HuH-7.5 (cell line): ENCODE measurements at places on chromosomes 2 and 18.
A peak's percentile ranks its signal among the peaks of the same experiment; 100 is the strongest.

DNA sequence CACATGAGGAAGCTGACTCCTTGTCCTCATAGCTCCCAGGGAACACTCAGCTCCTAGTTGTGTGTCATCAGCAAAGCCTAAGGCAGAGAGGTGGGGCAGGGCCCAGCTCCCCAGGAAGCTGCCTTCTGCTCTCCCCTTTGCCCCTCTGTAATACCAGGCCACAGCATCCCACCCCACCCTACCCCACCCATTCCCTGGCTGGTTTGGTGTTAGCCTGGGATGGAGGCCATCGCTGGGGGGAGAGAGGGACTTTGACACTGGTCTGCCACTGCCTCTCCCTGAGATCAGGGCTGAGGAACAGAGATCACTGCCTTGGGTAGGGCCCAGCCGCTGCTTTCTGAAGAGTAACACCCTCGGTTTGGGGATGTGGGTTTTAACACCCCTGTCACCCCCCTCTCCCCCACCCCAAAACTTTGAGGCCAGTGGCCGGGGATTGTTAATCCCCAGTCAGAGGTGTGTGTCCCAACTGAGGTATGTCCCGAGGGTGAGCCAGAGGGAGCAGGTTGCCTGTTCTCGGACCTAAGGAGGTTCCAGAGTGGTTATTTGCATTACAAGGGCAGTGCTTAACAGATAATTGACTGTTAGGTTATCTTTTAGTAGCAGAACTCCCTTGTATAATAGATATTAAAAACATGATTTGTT is 41.4 kb downstream of the TET3 start:
- no peak for DNase-seq

GRCh38 chr18:10015288-10015701 is 101.5 kb downstream of the VAPA start:
- peak; percentile 40 for DNase-seq

- no peak for DNase-seq
These were observed 102.5 kb upstream of the RASGRP3 start for GRCh38 chr2:33373986-33374385.

- no peak for DNase-seq
These were observed 23.4 kb upstream of the TANK start for GRCh38 chr2:161136696-161137324.
